Stimulated activated CD4-positive, alpha-beta T cell treated with anti-CD3 and anti-CD28 coated beads, Interleukin-1b, Interleukin-23, amount 100 ng/mL, for 24 hours (primary cell): ENCODE measurements at places on chromosomes 7 and 10.

- DNase-seq: no peak
Observed at GRCh38 chr7:13540429-13540828, 449.0 kb downstream of the ETV1 start.

DNA sequence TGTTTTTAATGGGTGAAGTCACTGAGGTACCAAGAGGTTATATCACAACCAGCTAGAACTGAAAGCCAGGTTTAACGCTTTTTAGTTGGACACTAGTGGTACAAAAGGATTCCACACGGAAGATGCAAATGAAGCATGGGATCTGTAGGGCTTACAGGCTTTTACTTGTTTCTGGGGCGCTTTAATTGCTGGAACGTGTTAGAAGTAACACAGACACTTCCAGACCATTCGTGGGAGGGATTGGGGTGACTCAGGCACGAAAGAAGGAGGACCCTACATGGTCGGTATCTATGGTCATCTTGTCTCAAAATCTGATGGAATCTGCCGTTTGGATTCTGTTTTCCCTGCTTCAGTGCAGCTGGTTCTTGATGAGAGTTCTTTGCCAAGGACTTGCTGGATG lies 1.0 kb downstream of the YKT6 start:
- no peak for DNase-seq

GRCh38 chr10:93368210-93368609 lies 113.9 kb downstream of the MYOF start:
- DNase-seq: no peak

DNA sequence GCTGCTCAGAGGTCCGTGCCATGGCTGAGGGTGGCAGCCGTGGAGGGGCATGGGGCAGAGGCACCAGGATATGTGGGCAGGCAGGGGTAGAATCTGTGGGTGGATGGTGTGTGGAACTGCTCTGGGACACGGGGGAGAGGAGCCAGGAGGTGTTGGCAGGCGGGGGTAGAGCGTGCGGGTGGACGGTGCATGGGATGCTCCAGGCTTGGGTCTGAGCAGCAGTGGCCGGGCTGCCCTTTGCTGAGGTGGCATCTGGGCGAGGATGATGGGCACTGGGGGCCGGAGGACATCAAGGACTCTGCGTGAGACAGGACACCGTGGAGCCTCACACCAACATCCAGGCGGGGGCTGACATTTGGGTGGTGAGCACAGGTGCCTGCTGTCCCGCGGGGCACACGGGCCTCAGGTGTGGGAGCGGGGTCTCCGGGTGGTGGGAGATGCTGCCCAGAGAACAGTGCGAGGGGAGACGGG lies 46.2 kb downstream of the JAKMIP3 start:
- no peak for DNase-seq

DNA sequence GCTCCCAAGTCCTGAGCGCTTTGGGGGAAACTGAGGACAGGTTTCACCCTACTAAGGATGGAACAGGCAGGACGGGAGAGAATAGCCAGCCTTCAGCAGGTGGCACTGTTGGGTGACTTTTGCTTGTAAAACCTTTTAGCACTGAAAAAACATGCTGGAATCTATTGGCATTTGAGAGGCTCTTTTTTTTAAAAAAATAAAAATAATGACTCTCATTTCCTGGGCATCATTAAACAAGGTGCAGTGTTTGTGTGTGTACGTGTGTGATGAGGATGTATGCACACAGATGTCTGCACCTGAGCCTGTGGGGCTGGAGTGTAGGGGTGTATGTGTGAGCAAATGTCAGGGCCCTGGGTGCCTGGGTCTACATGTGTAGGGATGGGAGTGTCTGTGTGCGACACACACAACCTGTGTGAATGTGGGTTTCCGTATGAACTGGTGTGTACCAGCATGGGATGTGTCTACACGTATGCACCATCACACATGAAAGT lies 177.9 kb downstream of the RPS24 start:
- no peak for DNase-seq
